ENCODE measurements at places on chromosomes 11 and 22.

DNA sequence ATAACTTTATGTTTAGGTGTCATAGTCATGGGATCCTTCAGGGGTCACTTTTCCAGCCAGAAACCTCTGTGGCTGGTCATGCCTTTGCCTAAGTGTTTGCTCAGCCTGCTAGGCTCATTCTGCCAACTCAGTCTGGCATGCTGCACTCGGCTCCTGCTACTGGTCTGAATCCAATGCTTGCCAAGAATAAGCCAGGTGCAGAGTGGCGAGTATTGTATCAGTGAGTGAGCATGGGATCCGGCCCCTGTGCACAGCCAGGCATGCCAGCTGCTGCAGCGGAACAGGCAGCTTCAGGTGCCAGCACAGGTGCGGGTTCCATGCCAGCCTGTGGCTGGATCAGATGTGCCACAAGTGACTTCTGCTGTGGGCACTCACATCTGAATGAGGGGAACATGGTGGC is 1269.3 kb upstream of the CNTN5 start:
- DNase-seq: no peak

- DNase-seq: no peak
Measured at GRCh38 chr11:2149864-2150847, 10.9 kb downstream of the INS start.

DNA sequence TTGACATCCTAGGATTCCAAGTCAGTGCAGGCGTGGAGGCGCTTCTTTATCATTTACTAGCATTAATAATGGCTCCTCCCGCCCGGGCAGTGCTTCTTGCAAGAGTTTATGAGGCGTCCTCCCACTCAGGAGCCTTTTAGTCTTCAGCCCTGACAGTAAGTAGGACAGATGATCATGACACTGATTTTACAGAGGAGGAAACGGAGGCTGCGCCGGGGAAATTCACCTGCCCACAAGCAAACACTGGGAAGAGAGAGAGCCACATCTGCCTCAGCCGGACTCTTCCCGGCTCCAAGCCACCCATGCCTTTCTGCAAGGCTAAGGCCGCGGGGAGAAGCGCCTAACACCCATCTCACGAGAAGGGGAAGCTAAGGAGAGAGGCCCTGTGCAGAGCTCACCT is 35.9 kb downstream of the KIAA0930 start:
- no peak for DNase-seq

- DNase-seq: no peak
Measured at GRCh38 chr22:26779929-26780328, 122.5 kb downstream of the MIAT start.

DNA sequence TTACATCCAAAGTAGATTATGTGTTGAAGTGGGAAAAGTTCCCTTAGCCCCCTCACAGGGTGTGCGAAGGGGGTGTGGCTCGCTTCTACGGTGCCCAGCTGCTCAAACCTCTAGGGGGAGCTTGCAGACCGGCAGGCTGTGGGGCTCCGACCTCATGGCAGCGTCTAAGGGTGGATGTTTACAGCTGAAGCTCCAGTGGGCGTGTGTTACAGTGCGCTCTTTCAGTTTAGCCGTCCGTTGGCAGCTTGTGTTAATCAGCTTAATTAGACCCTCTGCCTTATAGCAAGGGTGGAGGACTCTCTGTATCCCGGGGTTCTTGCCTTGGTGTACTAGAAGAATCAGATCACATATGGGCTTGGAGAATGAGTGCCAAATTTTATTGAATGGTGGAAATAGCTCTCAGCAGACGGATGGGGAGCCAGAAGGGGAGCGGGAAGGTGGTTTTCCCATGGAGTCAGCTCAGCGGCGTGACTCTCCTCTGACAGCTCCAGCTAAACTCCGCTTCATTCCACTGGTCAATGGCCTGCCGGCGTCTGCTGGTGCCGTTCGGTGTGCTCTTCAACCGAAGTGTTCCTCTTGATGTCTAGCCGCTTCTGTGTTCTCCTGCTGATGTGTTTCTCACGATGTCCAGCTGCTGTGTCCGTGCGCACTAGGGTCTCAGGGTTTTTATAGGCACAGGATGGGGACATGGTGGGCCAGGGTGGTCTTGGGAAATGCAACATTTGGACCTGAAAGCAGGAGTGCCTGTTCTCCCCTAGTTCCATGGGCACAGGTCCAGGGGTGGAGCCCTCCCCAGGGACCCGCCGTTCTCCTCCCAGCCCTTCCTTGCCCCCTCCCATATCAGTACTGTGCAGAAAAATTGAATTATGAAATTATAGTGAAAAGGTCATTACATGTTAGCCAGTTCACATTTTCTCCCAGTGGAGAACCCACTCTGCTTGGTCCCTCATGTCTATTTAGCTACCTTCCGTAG is 28.6 kb upstream of the OR10G7 start:
- DNase-seq: no peak

DNA sequence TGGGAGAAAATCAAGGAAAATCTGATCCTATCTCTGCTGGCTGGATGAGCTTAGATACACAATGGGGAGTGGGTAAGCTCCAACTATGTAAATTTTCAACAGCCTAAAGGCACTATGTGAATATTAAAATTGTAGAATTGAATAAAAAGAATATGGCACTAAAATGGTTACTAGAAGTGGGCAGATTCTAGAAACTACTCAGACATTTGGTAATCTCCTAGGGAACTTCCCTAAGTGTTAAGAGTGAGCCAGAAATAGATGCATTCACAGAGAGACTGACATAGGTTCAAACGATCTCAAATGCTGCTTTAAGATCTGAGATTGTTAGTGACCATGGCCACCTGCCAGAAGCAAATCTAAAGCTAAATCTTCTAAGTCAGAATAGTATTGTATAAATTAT is 4.3 kb upstream of the OR52E1 start:
- no peak for DNase-seq

DNA sequence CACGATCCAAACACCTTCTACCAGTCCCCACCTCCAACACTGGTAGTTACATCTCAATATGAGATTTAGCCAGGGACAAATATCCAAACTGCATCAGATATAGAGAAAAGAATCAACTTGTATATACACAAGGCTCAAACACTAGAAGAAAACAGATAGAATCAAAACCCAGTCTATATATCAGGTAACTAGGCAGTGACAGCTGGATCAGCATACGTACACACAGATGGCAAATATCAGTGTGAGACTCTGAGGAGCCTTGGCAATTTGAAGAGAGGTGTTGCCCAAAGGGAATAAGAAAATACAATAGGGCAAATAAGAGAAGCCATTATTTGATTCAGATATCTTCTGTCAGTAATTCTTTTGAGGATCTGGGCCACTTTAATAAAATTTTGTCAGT is 951.3 kb upstream of the CHORDC1 start:
- DNase-seq: no peak
